H9 (cell line): ENCODE measurements at places on chromosomes 3 and 15.
A peak's percentile ranks its signal among the peaks of the same experiment; 100 is the strongest.

GRCh38 chr15:57352535-57353316 lies 23.6 kb upstream of the CGNL1 start:
- no peak for DNase-seq

- no peak for DNase-seq
These were observed 431.2 kb downstream of the LPP start for GRCh38 chr3:188584958-188585689.

DNA sequence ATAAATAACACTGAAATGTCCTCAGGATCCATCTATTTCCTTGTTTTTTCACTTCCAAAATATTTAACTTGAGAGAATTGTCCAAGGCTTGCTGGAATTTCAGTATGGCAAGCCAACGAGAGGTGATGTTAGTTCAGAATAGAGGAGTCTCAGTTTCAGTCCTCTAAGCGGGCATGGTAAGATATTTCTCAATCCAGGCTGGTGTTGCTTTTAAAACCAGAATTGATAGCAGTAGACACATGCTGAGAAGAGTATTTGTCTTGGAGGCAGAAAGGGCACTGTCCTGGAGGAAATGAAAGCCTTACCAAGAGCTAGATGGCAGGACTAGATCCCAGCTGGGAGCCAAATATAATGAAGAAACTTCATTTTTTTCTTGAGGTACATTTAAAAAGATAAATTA lies 23.1 kb downstream of the PHLDB2 start:
- DNase-seq = no peak

- no peak for DNase-seq
These were observed 78.0 kb upstream of the KCNH8 start for GRCh38 chr3:19070325-19070724.

GRCh38 chr3:188400494-188401243 lies 246.7 kb downstream of the LPP start:
- DNase-seq = no peak

DNA sequence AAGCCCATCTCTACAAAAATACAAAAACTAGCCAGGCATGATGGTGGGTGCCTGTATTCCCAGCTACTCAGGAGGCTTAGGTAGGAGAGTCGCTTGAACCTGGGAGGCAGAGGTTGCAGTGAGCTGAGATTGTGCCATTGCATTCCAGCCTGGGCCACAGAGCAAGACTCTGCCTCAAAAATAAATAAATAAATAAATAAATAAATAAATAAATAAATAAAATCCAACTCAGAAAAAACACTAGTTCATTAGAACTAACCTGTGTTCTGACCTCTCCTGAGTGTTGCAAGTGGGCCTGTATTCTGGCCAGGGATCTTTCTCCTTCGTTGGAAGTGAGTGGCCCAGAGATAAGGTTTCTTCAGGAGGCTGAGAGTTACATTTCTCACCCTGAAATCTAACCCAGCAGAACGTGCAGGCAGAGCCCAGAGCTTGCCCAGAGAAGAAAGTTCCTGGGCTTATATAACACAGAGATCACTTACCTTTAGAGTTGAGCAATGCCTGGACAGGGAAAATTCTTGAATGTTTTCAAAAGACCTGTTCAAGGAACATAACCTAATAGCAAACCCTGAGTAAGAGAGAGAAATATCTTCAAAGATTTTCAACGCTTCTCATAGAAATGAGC lies 583.9 kb downstream of the MCTP2 start:
- DNase-seq = no peak

GRCh38 chr15:74988007-74988800 lies 7.2 kb upstream of the SCAMP5 start:
- DNase-seq = peak; percentile 73

DNA sequence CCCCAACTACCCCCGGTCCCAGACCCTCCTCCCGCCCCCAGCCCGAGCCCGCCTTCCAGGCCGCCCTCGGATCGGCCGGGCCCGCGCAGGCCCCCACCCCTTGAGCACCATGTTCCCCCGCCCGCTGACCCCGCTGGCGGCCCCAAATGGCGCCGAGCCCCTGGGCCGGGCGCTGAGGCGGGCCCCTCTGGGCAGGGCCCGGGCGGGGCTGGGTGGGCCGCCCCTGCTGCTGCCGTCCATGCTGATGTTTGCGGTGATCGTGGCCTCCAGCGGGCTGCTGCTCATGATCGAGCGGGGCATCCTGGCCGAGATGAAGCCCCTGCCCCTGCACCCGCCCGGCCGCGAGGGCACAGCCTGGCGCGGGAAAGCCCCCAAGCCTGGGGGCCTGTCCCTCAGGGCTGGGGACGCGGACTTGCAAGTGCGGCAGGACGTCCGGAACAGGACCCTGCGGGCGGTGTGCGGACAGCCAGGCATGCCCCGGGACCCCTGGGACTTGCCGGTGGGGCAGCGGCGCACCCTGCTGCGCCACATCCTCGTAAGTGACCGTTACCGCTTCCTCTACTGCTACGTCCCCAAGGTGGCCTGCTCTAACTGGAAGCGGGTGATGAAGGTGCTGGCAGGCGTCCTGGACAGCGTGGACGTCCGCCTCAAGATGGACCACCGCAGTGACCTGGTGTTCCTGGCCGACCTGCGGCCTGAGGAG lies 472 bp downstream of the CHST14 start:
- DNase-seq = peak; percentile 45

- DNase-seq = no peak
These were observed 130.4 kb upstream of the CRBN start for GRCh38 chr3:3309887-3310286.

DNA sequence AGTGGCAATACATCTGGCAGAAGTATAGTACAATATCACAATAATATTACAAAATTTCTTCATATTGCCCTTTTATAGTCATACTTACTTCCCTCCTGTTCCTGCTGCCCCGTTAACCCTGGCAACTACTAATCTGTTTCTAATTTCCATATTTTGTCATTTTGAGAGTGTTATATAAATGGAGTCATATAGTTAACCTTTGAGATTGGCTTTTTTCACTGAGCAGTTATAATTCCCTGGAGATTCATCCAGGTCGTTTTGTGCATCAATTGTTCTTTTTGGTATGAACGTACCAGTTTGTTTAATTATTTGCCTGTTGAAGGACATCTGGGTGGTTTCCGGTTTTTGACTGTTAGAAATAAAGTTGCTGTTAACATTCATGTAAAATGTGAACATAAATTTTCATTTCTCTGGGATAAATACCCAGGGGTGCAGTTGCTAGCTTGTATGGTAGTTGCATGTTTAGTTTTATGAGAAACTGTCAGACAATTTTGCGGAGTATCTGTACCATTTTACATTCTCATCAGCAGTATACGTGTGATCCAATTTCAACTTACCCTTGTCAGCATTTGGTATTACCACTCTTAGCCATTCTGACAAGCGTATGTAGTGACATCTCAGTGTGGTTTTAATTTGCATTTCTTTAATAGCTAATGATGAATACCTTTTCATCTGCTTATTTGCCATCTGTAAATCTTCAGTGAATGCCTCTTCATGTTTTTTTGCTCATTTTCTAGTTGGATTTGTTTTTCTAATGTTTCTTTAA lies 32.2 kb upstream of the IL20RB start:
- DNase-seq = no peak

- no peak for DNase-seq
These were observed 30.8 kb downstream of the IRAK2 start for GRCh38 chr3:10195366-10196089.

- DNase-seq = no peak
These were observed 52.8 kb upstream of the SLC6A11 start for GRCh38 chr3:10763248-10763620.
